Gastrocnemius medialis (tissue), 4 donors: ENCODE measurements at places on chromosomes 3 and 15. TPM values are rescaled to one million over a fixed set of nuclear protein-coding genes. Genes with fewer than 3 reads are reported as not detected.

GRK7 gene
- 0.85 TPM for total RNA-seq

TYRO3 gene
- 4.4 TPM for total RNA-seq

TGM5 gene
- 1.4 TPM for total RNA-seq

FBXW12 gene
- not detected for total RNA-seq

RBMS3 gene
- 19.3 TPM for total RNA-seq

OSBPL10 gene
- total RNA-seq: 3.6 TPM

UBA7 gene
- 16.1 TPM for total RNA-seq

SIAH2 gene
- total RNA-seq: 10.9 TPM

CLDN18 gene
- total RNA-seq: not detected

UROC1 gene
- not detected for total RNA-seq

KAT2B gene
- total RNA-seq: 69.7 TPM

GP9 gene
- total RNA-seq: not detected

IGDCC3 gene
- not detected for total RNA-seq

TMEM40 gene
- 1.2 TPM for total RNA-seq

GPR149 gene
- not detected for total RNA-seq

SLC15A2 gene
- 0.56 TPM for total RNA-seq

CRYGS gene
- total RNA-seq: 2.1 TPM

CCDC50 gene
- total RNA-seq: 45.0 TPM

ITIH1 gene
- not detected for total RNA-seq

DUOXA2 gene
- total RNA-seq: not detected

EFHB gene
- total RNA-seq: not detected

FNDC3B gene
- 42.5 TPM for total RNA-seq

PPP1R14D gene
- not detected for total RNA-seq

C3orf20 gene
- not detected for total RNA-seq

UACA gene
- total RNA-seq: 108 TPM

LIPH gene
- total RNA-seq: not detected

IL5RA gene
- not detected for total RNA-seq

RAF1 gene
- total RNA-seq: 346 TPM

MORC1 gene
- not detected for total RNA-seq

THPO gene
- 0.36 TPM for total RNA-seq

PML gene
- total RNA-seq: 42.1 TPM

PEX5L gene
- not detected for total RNA-seq

FEZF2 gene
- total RNA-seq: not detected

SPSB4 gene
- not detected for total RNA-seq

SLC9C1 gene
- total RNA-seq: not detected

CLDN16 gene
- total RNA-seq: not detected

DNAH12 gene
- total RNA-seq: not detected

MYH15 gene
- total RNA-seq: 0.27 TPM

CIB2 gene
- total RNA-seq: 6.5 TPM

RHOV gene
- total RNA-seq: not detected

GOLGA8K gene
- total RNA-seq: not detected
